DMS53 (cell line): ENCODE measurements at places on chromosomes 4 and X.

GRCh38 chr4:146590801-146591200 lies 47.9 kb upstream of the POU4F2 start:
- no peak for DNase-seq

- no peak for DNase-seq
These were observed 222.2 kb upstream of the PPP1R2C start for GRCh38 chrX:43000121-43000520.

GRCh38 chr4:182705389-182705788 lies 211.8 kb downstream of the DCTD start:
- no peak for DNase-seq

DNA sequence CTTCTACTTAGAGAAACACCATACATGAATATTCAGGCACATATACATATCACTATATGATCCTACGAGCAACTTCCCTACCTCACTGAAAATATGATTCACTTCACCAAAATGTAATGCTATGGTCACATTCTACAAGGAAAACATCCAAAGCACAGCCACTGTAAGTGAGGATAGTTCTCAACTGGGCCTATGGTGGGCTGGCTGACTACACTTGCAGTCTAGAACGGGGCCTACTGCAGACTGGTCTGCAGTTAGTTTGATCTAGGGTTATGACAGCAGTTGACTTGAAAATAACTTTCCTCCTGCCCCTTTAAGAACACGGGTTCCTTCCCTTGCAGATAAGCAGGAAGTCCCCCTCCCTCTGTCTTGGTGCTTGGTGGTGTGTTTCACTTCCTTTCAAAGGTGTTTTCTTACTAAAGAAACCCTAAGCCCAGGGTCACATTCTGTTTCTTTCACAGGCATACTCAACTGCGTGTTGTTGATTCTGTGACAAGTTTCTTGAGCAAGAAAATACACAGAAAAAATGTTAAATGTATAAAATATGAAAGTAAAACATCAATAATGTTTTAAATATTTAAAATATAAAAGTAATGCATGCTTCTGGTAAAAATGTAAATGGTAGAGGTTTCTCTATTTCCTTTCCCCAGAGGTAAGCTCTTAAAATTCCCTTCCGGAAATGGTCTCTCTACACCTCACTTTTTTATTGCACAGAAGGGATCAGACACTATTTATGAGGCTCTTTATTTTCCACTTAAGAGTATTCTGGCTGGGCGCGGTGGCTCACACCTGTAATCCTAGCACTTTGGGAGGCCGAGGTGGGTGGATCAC lies 18.0 kb upstream of the TMSB4X start:
- no peak for DNase-seq

- DNase-seq: no peak
These were observed 609 bp upstream of the SLC25A6 start for GRCh38 chrX:1392376-1393068.

- DNase-seq: no peak
These were observed 661.4 kb downstream of the DACH2 start for GRCh38 chrX:86809651-86810050.

DNA sequence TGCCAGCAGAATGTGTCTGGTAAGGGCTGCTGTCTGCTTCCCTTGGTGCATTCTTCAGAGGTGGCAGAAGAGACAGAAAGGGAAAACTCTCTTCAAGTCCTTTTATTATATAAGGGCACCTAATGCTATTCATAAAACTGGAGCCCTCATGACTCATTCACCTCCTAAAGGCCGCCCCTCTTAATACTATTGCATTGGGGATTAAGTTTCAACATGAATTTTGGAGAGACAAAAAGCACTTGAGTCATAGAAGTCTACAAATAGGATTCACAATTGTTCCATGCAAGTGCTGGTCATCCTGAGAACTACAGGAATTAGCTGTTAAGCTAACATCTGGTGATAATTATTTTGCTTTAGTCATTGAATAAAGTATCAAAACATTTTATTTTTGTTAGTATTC lies 349.5 kb downstream of the HS3ST1 start:
- DNase-seq: peak; percentile 71

GRCh38 chr4:47621181-47621580 lies 136.1 kb downstream of the ATP10D start:
- no peak for DNase-seq

- DNase-seq: peak; percentile 26
These were observed at the start of gene PCDH18 for GRCh38 chr4:137531986-137532868. Gene PCDH18 (minus strand): TSS chr4:137532494. CDS start chr4:137532088, 406 bp downstream.

DNA sequence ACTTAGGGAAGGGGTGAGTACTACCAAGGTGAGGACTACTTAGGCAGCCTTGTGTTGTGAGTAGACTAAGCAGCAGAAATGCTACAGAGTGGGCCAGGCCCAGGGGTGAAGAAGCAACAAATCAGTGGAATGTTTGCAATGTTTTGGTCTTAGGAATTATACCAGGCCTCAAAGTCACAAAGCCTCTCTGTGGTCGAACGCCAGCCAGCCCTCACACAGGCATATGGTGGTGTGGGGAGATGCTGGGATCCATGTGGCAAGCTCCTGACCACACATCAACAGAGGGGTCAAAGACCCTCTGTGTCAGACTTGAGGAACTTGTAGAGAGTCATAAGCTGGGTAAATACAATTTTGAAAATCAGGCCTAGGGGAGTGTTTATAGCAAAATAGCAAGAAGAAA lies 153.8 kb upstream of the KLF3 start:
- no peak for DNase-seq

- no peak for DNase-seq
These were observed 110.8 kb upstream of the H2AZ1 start for GRCh38 chr4:100060765-100061416.

DNA sequence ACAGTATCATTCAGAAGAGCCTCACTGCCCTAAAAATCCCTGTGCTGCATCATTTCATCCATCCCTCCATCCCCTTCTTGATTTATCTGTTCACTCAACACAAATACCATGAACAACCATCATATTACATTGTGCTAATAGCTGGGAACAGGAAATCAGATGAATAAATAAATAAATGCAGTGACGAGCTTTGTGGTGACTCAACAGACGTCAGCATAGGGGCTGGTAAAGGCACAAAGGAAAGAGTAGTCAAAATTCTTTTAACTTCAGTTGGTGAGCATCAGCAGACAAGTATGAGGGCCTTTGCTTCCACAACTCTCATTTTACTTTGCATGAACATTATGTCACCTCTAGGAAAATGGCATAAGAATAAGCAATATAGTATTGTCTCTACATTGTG lies 65.5 kb downstream of the EDNRA start:
- DNase-seq: peak; percentile 47

DNA sequence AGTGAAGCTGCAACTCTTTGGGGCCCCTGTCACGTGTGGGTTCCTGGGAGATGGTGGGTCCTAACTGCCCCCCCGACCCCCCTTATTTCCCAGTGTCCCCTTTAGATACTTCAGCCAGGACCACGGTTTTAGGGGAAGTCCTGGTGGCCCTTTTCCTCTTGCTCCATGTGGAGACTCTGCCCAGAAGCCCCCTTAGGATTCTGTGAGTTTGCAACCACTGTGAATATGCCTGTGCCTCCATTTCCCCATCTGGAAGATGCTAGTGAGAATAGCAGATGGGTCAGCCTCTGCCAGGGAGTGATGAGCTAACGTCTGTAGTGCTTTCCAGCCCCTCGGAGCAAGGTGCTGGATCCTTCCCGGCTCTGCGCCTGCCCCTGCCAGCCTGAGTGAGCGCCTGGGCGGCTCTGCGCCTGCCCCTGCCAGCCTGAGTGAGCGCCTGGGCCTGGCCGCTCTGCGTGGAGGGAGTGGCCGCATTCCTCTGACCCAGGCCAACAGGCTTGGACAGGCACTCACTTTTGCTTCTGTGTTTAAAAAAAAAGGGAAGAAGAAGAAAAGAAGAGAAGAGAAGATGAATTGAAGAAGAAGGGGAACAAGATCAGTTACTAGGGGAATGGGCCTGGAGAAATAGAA lies 6.7 kb upstream of the CITED1 start:
- DNase-seq: no peak

DNA sequence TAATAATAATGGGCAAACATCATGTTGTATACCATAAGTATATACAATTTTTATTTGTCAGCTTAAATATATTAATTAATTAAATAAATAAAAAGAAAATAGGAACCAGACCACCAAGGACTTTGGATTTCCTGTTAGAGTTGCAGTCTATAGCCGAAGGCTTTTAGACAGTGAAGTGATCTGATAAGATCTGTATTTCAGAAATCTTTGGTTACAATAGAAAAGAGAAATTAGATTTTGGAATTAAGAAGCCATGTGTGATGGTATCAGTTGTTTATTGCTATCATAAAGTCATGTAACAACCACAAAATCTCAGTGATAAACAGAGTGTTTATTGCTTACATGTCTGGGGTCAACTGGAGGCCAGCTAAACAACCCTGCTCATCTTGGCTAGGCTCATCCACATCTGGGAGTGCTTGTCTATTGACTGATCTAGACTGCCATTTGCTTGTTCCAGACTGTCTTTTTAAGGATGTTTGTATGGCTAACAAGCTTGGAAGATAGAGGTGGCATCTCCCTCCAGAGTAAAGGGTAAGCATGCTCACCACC lies 142.1 kb upstream of the USP9X start:
- DNase-seq: no peak

DNA sequence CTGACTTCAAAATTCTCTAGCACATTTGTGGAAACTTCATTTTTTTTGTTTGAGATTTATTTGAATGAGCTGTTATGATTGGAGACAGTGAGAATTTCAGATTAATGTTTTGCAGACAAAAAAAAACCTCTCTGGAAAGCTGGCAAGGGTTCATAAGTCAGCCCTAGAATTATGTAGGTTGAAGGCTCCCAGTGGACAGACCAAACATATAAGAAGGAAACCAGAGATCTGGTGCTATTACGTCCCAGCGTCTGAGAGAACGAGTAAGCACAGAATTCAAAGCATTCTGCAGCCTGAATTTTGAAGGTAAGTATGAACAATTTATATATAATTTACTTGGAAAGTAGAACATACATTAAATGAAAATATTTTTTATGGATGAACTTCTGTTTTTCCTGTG lies at the start of gene AGTR2:
Gene AGTR2, plus strand, starts transcription at position 234 of the 400 bp plus-strand sequence. CDS start 1,537 bp downstream, outside the sequence.
- no peak for DNase-seq
